A549 treated with DMSO at 1 μM for 4 hours (cell line): ENCODE measurements at places on chromosomes 4 and X. TPM values are rescaled to one million over a fixed set of nuclear protein-coding genes. Genes with fewer than 3 reads are reported as not detected.

GYPB gene
- not detected in 5 replicates for total RNA-seq

ATP5ME gene
- total RNA-seq, result 350 to 456 TPM (median 373 TPM) in 5 replicates

EDNRA gene
- total RNA-seq, result 0.30 to 0.63 TPM (median 0.36 TPM) in 5 replicates

SFRP2 gene
- not detected in 5 replicates for total RNA-seq

BTC gene
- 0.76 to 1.8 TPM (median 1.2 TPM) in 5 replicates for total RNA-seq

CD99L2 gene
- total RNA-seq, result 50.0 to 62.4 TPM (median 55.8 TPM) in 5 replicates

SLC26A1 gene
- total RNA-seq, result 0.16 to 0.50 TPM (median 0.31 TPM) in 5 replicates

ATOH1 gene
- not detected in 5 replicates for total RNA-seq

C1QTNF7 gene
- not detected in 5 replicates for total RNA-seq

FREM3 gene
- not detected in 5 replicates for total RNA-seq

HTRA3 gene
- 15.7 to 20.9 TPM (median 18.3 TPM) in 5 replicates for total RNA-seq

CASP3 gene
- 21.2 to 26.6 TPM (median 24.3 TPM) in 5 replicates for total RNA-seq

RASSF6 gene
- total RNA-seq, result 0.55 to 0.96 TPM (median 0.76 TPM) in 5 replicates

HAND2 gene
- 0.35 to 0.54 TPM (median 0.43 TPM) in 5 replicates for total RNA-seq
